Mucosa of gallbladder (tissue), 1 donor: ENCODE measurements at places on chromosomes 13 and 19.

DNA sequence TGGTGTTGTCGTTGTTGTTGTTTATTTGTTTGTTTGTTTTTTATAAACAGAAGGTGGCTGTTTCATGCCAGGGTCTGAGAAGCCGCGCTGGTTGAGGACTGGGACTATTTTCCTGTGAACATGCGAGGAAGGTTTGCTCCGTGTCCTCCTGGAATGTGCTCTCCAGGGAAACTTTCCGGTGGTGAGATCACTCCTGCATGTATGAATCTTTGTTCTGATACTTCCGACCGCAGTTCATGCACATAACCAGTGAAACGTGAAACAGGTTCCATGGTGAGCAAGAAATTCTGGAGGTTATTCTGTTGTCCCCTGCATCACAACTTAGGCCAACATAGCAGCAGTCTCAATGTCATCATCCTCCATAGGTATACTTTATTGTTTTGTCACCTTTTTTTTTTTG is 187.6 kb upstream of the ARGLU1 start:
- DNase-seq: no peak

GRCh38 chr13:67299751-67300150 is 69.6 kb upstream of the PCDH9 start:
- no peak for DNase-seq

- no peak for DNase-seq
These were observed 7.6 kb downstream of the COL4A1 start for GRCh38 chr13:110299283-110299840.

- DNase-seq: no peak
These were observed 175.2 kb downstream of the TDRD3 start for GRCh38 chr13:60572003-60572798.

DNA sequence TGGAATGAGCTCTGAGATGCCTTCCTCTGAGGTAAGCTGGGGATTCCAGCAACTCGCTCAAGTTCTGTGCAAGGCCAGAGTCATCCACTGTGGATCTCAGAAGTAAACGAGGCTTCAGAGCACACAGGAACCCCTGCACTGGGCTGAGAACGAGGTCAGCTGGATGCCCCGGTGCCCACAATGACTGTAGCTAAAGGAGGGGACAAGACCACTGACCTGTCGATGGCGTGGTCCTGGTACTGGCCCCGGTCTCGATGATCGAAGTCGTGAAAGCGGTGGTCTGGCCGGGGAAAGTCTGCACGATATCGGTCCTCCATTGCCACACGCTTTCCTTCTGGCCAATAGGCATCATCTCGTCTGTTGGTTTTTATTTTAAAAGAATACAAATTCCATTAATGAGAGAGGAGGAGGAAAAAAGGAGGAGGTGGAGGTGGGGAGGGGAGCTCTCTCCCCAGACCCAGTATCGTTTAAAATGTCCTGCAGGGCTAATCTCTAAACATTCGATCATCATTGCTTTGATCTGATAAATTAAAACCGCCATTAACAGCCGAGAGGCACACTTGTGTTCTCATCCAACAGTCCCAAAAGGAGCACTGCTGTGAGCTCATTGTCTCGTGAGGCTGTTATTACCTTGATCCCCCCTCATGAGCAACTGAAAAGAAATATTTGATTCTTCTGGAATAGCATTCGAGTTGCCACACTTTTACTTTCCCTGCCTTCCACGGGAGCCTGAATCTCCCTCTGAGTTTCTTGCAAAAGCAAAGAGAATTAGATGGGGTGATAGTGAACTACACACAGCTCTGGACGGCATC is 25.0 kb upstream of the TINCR start:
- DNase-seq: no peak

DNA sequence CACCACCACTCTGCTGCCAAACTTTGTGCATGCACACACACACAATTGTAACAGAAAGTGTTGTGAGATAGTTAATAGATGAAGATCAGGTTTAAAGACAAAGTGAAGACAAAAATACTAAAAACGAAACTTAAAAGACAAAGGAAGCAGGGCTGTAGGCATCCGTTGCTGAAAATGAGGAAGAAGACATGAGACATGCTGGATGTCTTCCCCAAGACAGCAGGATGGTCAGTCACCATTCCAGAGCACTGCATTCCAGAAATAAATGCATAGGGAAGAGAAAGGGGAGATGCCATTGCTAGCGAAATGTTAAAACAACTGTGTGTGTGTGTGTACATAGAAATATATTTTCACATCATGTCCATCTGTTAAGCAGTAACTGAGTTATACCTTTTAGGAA is 520.1 kb downstream of the SUCLA2 start:
- DNase-seq: no peak

GRCh38 chr13:83352391-83352790 is 529.9 kb downstream of the SLITRK1 start:
- DNase-seq: no peak

DNA sequence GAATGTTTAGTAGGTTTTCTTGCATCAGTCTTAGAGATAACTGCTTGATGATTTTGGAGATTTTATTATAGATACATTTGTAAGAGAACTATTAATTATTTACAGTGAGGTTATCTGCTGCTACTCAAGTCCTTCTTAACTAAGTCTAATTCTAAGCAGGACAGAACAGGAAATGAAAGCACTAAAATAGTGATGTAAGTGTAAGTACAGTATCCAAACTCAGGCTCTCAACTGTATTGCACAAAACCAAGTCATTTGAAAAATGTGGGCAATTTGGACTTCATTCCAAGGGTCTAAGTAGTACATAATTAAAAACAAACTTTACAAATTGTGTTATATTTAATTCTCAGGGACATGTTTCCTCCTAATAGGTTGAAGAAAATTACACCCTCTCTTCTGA is 417.1 kb downstream of the ITGBL1 start:
- DNase-seq: no peak

GRCh38 chr19:51566489-51567100 is 4.5 kb upstream of the ZNF175 start:
- DNase-seq: no peak

DNA sequence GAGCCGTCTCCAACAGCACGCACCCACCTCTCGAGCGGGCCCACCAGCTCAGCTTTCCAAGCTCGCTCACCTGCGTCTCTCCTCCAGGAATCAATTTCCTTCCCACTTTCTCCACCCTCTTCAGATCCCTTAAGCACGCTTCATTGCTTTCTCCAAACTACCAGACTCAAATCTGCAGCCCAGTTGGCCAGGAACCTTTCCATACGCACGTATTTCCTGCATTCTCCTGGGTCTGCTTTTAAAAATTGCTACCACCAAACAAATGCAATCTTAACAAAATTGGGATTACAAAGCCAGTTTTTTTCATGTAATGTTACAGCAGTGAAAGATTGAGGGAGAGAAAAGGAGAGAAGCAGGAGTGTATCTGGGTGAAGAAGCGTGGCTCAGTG is 1.5 kb downstream of the ENOX1 start:
- no peak for DNase-seq

DNA sequence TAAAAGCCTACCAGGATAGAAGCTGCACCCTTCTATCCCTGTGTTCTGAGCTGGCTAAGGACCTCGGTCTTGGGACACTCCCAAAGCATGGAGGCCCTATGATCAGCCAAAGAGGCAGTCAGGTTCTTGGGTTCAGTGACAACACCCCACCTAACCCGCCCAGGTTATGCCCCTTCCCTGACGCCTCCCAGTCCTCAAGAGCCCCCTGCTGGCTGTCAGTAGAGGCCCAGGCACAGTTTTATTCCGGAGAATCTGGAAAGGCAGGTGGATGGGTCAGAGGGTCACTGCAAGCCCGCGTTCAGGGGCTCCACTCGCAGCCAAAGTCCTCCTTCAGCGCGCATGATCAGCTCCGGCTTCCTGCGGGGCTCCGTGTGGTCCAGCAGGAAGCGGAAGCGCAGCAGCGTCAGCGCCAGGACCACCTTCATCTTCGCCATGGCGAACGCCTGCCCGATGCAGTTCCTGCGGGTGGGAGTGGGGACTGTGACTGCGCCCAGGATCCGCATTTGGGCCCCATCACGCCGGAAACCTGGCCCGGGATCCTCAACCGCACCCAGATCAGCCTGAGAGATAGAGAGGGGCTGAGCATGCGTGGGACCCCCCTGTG is 22.3 kb downstream of the OR10H3 start:
- no peak for DNase-seq

GRCh38 chr19:43101950-43102349 is 19.4 kb upstream of the PSG2 start:
- no peak for DNase-seq

DNA sequence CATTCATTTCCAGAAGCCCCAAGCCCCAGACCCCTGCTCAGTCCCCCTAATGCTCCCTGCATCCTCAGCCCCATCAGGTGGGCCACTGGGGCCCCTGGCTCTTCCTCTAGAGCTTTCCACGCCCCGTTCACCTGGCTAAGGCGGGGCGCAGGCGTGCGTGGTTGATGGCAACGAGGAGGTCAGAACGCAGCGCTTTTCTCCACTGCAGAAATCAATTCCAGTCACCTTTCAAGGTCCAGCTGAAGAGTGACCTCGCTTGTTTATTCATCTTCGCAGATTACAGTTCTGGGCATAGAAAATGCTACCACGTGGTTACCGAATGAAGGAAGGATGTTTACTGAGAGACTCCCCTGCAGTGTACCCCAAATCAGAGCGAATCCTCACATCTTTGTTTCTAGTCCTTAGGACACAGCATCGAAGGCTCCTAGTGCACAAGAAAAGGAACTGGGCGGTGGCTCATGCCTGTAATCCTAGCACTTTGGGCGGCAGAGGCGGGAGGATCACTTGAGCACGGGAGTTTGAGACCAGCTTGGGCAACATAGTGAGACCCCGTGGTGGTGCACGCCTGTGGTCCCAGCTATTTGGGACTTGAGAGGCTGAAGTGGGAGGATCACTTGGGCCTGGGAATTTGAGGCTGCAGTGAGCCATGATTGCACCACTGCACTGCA is 828 bp upstream of the PBX4 start:
- peak; percentile 63 for DNase-seq

DNA sequence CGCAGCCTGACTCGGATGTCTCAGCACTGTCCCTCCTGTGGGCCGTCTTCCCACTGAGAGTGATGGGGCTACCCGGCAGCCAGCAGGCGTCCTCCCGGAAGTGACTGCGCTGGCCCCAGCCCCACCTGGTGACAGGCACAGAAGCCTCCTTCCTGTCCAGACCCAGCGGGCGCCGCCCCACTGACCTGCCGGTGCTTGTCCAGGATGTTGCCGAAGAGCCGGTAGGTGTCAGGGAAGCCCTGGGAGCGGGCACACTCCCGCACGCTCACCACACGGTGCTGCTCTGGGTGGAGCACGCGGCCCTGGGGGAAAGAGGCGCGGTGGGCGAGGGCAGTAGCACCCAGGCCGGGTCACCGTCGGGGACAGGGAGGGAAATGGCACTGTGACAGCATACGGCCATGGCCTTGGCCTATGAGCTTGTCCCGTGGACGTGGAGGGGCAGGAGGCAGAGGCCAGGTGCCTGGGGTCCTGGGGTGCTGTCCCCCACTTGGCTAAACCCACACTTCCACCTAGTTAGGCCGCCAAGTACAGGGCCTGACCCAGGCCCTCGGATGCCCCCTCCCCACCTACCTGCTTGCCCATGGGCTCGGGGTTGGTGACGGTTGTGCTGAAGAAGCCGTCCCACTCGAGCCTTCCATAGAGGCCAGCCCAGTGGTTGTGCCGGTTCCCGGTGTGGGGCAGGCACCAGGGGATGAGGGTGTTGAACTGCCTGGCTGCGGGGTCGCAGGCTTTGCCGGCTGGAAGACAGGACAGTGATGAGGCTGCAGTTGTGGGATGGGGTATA is 16.0 kb upstream of the EIF3G start:
- no peak for DNase-seq

- DNase-seq: no peak
These were observed 160.4 kb upstream of the PCDH9 start for GRCh38 chr13:67390462-67391086.

DNA sequence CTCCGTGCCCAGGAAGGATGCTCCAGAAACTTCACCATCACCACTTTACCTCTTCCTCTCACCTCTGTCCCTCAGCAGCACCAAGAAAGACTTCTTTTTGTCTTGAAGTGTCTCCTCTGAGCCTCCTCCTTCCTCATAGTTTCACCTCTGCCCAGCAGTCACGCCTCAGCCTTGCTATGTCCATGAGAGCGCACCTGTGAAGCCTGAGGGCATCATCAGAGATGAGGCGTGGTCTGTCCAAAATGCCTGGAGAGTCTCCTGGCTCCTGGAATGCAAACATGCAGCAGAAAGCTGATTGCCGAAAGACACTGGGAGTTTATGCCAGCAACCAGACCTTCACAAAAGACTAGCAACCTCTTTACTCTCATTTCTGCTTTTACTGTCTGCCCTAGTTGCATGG is 336.6 kb downstream of the TEX29 start:
- no peak for DNase-seq

GRCh38 chr19:29908963-29909944 is 32.8 kb upstream of the URI1 start:
- DNase-seq: no peak

GRCh38 chr13:20116213-20116612 is 44.6 kb downstream of the GJA3 start:
- DNase-seq: no peak

- DNase-seq: no peak
These were observed 7.3 kb upstream of the ZNF460 start for GRCh38 chr19:57273014-57273413.

DNA sequence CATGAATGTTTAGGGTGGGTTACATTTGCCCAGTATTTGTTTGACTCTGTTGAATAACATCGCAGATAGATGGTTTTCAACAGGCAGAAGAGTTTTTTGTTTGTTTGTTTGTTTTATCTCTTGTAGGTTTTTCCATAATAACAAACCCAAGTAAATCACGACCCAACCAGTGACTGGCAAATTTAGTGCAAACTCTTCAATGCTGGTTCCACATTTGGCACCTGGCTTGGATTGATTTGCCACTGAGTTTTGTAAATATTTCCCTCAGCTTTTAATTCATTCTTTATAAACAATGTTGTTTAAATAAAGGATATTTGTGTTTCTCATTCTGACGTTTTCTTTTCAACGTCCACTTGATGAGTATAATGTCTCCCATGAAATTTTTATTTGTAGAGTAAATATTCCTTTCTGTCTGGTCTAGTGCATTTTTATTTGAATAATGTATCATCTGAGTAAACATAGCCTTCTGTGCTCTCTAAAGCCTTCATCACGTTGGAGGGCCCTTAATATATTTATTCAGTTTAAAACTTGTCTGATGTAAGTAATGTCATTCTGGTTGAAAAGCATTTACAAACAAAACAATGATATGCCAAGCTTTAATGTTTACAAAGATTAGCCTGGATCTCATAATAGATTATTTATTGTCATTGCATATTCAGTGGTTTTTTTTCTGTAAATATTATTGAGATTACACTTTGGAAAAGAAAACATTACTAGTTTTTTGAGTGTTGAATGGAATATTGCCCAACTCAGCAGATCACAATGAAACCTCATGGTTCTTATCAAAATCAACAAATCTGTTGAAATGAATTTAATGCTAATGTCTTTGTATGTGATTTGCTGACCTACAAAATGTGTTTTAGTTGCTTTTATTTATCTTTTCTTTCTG is 90.4 kb upstream of the PEG3 start:
- DNase-seq: no peak

GRCh38 chr13:22897571-22898314 is 283.0 kb upstream of the SGCG start:
- DNase-seq: no peak

GRCh38 chr13:70747262-70747661 is 639.0 kb upstream of the KLHL1 start:
- DNase-seq: no peak
